Stimulated activated effector memory CD8-positive, alpha-beta T cell treated with anti-CD3 and anti-CD28 coated beads, Interleukin-12 subunit alpha, Interleukin-12 subunit beta, amount 100 ng/mL, for 72 hours (primary cell): ENCODE measurements at places on chromosomes 1 and 21.

DNA sequence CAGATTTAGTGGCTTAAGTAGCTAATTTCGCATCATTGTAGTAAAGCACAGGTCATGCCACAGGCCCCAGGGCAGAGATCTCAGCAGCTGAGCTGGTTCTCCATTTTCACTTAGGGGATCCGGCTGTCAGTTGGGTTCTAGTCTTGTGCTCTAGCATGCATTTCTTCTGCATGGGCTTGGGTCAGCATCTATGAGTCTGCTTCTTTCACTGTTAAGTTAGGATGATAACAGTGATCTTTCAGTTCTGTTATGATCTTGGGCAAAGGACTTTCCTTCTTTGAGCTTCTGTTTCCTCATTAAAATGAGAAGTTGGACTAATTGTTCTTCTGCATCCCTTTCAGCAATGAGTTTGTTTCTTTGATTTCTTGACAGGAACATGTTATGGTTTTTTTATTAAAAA lies 123.6 kb upstream of the DNAH14 start:
- no peak for DNase-seq

- DNase-seq, result no peak
Measured at GRCh38 chr1:30908316-30908695, 252 bp downstream of the SDC3 start.

DNA sequence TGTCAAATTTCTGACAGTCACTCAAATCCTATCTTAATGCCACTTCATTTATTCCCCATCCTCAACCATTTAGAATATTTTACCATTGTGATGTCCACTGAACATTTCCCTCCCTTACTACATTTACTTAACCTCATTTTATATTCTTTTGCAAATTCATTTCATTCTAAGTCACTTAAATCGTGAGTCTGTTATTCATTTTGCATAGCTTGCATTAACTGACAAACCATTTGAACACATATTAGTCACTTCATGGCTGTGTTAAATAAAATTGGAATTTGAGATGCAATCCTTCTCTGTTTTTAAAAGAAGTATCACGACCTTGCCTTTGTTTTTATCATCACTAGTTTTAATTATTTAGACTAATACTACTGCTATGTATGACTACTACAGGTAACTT lies 199.4 kb upstream of the COL11A1 start:
- DNase-seq, result no peak

GRCh38 chr1:47409311-47410067 lies 6.6 kb upstream of the FOXE3 start:
- no peak for DNase-seq

DNA sequence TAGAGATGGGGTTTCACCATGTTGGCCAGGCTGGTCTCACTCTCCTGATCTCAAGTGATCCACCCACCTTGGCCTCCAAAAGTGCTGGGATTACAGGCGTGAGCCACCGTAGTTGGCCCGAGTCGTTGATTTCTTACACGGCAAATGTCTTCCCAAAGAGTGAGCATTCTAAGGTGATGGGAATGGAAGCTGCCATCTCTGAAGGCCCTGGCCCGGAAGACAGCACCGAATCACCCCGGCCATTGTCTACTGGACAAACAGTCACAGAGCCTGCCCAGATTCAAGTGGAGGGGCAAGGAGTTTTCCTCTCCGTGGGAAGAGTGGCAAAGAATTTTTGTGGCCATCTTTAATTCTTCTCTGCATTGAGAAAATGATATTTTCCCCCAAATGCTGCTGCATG lies 92.1 kb upstream of the AJAP1 start:
- DNase-seq, result no peak

- DNase-seq, result no peak
Measured at GRCh38 chr21:44506279-44507255, 33.4 kb downstream of the KRTAP10-1 start.

DNA sequence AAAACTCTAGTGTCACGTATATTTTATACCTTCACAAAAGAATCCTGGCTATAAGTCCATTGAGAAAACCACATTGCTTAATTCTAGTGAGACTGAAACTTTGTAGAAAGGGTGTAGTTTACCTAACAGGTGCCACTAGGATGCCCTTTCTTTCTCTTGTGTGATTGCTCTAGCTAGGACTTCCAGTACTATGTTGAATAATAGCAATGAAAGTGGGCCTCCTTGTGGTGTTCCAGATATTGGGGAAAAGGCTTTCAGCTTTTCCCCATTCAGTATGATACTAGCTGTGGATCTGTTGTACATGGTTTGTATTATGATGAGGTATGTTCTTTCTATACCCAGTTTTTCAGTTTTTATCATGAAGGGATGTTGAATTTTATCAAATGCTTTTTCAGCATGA lies 39.7 kb upstream of the CHODL start:
- no peak for DNase-seq

GRCh38 chr1:94146273-94146672 lies 25.3 kb upstream of the ABCA4 start:
- DNase-seq, result no peak

GRCh38 chr1:92822879-92823278 lies 9.0 kb upstream of the RPL5 start:
- no peak for DNase-seq
